ENCODE measurements at places on chromosomes 5 and 9. TPM values are rescaled to one million over a fixed set of nuclear protein-coding genes. Genes with fewer than 3 reads are reported as not detected.

- H3K4me3 ChIP-seq, result no peak overlapping the region
- DNase-seq, result no peak
- no peaks in the 10 kb centered on the region for H3K27me3 ChIP-seq
- H3K4me1 ChIP-seq, result peaks cover 14% of the 10 kb centered on the region
Observed at GRCh38 chr5:74400067-74400466, 240.5 kb downstream of the ENC1 start.

DNA sequence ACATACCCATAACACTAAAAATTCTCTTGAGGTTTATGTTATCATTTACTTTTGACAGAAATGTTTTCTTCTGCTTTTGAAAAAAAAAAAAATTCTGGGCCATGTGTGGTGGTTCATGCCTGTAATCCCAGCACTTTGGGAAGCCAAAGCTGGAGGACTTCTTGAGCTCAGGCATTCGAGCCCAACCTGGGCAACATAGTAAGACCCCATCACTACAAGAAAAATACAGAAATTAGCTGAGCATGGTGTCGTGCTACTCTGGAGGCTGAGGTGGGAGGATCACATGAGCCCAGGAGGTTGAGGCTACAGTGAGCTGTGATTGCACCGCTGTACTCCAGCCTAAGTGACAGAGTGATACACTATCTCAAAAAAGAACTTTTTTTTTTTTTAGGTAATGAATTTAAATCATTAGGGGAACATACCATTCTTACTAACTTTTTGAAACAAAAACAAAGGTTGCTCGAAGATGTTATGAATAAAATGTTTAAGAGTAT is 148.8 kb upstream of the DMRT1 start:
- H3K36me3 ChIP-seq, result no peaks in the 10 kb centered on the region
- H3K4me3 ChIP-seq, result no peak overlapping the region
- no peak for DNase-seq
- H3K27ac ChIP-seq, result no peak overlapping the region

GRCh38 chr9:120875954-120876841 is 790 bp downstream of the PHF19 start:
- peaks cover 40% of the 10 kb centered on the region for H3K4me1 ChIP-seq
- peak overlapping the region; percentile 29 for H3K27ac ChIP-seq
- DNase-seq, result peak; percentile 85
- H3K27me3 ChIP-seq, result no peaks in the 10 kb centered on the region
- H3K4me3 ChIP-seq, result peak overlapping the region; percentile 96

DNA sequence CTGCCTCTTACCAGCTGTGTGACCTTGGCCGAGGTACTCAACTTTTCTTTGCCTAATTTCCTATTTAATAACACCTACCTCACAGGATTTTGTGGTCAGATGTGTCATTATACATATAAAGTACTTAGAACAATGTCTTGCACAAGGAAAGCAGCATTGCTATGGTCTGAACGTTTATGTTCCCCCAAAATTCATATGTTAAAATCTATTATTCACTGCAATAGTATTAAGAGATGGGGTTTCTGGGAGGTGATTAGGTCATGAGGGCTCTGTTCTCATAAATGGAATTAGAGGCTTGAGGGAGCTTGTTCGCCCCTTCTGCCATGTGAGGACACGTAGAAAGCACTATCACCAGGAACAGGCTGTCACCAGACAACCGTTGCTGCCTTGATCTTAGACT is 10.9 kb upstream of the RNF145 start:
- no peaks in the 10 kb centered on the region for H3K4me1 ChIP-seq
- no peak overlapping the region for H3K4me3 ChIP-seq
- H3K27ac ChIP-seq, result no peak overlapping the region
- no peak for DNase-seq
- H3K36me3 ChIP-seq, result no peaks in the 10 kb centered on the region

- H3K36me3 ChIP-seq, result peaks cover 3% of the 10 kb centered on the region
- H3K27ac ChIP-seq, result no peak overlapping the region
- H3K4me1 ChIP-seq, result peaks cover 19% of the 10 kb centered on the region
- no peak overlapping the region for H3K4me3 ChIP-seq
Observed at GRCh38 chr9:133142684-133143622, 20.8 kb downstream of the GBGT1 start.

DNA sequence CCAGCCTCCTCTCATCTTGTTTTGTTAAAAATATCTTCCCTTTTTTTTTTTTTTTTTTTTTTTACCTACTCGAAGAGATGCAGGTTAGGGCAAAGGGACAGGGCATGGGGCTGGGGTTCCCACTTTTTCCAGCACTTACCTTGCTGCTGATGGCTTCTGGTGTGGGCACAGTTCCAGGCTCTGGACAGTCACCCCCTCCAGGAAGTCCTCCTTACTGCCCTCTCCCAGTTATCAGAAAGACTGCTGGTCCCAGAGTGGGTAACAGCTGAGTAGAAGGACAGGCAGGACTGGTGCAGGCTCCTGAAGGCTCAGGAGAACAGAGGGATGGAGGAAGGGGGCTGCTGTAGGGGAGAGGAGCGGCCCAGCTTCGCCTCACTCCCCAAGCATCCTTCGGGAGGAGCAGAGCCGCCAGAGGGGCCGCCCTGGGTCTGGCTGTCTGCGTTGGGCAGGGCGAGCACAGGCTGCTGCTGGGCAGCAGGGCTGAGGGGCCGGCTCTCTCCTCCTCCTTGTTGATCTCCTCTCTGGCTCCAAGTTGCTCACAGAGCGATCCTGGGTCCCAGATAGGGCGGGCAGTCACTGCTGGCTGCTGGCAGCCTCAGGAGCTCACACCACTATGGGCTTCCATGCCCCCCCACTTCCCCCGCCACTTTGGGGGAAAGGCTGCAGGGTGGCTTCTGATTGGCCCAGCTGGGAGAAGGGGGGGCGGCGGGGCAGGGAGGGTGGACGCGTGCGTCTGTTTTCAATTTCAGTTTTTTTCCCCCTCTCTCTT is at the start of gene PDGFRB:
Gene PDGFRB (minus strand): TSS at position 588 of the 769 bp plus-strand sequence. CDS start 18,798 bp downstream, outside the sequence.
- DNase-seq, result no peak
- no peaks in the 10 kb centered on the region for H3K36me3 ChIP-seq
- no peak within 1 kb of the TSS for H3K4me3 ChIP-seq
- no peaks in the 10 kb centered on the region for H3K27me3 ChIP-seq

Gene PLEKHG4B
- 15.0 TPM for total RNA-seq
